ENCODE measurements at places on chromosomes 13 and 19.

- DNase-seq = no peak
Measured at GRCh38 chr13:44574466-44574855, 1.7 kb downstream of the TSC22D1 start.

DNA sequence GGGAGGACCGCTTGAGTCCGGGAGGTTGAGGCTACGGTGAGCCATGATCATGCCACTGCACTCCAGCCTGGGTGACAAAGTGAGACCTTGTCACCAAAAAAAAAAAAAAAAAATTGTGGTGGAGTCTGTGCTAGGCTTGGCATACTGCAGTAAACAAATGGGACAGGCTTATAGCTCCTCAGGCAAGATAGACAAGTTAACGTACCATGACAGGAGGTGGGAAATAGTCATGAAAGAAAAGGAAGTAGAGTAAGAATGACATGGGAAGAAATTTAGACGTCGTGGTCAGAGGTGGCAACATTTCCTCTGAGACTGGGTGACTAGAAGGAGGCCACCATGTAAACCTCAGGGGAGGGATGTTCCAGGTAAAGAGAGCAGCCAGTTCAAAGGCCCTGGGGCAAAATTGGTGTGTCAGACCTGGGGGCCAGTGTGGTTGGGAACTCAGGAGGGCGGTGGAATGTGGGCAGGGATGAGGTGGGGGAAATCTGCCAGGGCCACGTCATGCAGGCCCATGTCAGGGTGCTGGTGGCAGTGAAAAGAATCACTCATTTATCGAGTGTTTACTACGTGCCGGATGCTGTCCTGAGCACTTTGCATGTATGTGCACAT is 5.6 kb downstream of the SNRPA start:
- no peak for DNase-seq

DNA sequence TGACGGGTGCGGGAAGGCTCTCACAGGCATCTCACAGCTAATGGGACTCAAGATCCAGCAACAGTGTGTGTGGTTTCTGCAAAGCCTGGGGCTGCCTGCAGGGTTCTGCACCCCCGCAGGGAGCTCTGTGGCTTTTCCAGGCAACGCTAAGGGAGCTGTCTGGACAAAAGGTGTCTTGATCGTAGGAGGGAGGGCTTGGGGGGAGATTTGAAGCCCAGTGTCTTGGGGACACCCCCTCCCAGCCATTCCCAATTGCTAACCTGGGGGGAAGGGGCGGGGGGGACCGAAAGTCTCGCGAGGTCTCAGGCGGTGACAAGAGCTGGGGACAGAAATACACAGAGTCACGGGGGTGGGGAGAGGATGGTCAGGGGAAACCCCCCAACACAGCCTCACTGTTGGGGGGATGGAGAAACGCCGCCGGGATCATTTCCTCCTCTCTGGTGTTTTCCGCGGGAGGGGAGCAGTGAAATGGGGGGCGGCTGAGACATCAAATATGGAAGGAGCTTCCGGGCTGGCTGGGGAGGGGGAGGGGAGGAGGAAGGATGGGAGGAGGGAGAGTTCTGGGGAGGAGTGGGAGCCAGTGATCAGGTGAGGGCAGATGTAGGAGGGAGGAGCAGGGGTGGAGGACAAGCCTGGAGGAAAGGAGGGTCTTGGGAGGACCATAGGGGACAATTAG is 13.3 kb downstream of the KCNC3 start:
- no peak for DNase-seq

DNA sequence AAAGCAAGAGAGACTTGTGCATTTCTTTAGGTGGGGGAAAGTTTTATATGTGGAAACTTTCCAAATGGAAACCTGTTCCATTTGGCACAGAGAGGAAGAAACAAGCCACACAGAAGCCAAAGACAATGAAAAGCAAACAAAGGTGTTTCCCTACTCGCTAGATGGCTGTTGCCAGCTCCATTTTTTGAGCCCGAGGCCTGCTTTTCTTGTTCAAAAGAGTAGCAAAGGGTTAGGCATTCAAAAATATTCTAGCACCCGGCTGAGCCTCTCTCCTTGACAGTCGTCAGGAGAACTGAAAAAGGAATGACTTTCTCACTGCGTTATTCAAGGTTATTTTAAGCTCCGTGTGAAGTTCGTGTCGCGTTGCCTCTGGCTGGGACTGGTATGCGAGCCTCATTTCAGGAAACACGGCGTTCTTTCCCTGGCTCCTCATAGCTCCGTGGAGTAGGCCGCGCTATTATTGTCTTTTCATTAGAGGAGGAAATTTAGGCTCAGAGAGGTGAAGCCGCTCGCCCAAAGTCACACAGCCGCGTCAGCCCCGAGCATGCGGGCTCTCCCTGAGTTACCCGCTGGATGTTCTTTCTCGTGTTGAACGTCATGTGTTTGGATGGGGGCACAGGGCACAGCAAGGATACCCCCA is 7.6 kb downstream of the TRPM4 start:
- DNase-seq = no peak

- DNase-seq = no peak
Measured at GRCh38 chr13:50125304-50125553, 110.0 kb downstream of the KCNRG start.

DNA sequence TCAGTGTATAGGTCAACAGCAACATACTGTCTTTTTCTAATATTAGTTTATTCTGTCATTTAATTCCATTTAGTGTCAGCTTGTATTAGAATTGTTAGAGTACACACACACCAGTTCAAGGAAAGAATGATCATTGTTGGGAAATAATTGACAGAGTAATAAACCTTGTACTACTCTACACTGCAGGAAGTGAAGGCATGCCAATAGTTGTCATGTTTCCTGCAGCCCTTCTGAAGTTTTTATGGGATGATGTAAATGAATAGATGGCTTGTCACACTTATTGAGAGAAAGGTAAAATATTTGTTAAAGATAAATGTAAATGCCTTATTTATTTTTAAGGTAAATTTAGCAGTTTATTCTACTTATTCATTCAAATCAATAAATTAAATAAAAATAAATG is 306.9 kb upstream of the KLHL1 start:
- no peak for DNase-seq

GRCh38 chr19:13109361-13110098 is 6.9 kb upstream of the LYL1 start:
- DNase-seq = no peak

DNA sequence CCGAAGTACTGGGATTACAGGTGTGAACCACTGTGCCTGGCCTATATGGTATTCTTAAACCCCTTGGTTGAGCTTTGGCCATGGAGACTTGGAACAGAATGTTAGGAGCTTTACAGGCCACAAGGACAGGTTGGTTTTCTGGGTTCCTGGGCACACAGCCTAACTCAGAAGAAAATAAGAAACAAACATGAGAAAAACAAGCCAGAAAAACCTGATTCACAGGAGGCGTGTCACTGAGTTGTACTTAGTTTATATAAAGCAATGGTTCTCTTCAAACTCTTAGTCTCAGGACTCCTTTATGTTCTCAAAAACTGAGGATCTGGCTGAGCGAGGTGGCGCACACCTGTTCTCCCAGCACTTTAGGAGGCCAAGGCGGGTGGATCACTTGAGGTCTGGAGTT is 125.1 kb upstream of the SPATA13 start:
- DNase-seq = no peak

- DNase-seq = no peak
Measured at GRCh38 chr19:46554161-46554560, 47.0 kb upstream of the CALM3 start.

- DNase-seq = no peak
Measured at GRCh38 chr19:16104722-16105121, 7.0 kb upstream of the RAB8A start.

- no peak for DNase-seq
Measured at GRCh38 chr19:18477042-18477779, 39.3 kb upstream of the ISYNA1 start.

DNA sequence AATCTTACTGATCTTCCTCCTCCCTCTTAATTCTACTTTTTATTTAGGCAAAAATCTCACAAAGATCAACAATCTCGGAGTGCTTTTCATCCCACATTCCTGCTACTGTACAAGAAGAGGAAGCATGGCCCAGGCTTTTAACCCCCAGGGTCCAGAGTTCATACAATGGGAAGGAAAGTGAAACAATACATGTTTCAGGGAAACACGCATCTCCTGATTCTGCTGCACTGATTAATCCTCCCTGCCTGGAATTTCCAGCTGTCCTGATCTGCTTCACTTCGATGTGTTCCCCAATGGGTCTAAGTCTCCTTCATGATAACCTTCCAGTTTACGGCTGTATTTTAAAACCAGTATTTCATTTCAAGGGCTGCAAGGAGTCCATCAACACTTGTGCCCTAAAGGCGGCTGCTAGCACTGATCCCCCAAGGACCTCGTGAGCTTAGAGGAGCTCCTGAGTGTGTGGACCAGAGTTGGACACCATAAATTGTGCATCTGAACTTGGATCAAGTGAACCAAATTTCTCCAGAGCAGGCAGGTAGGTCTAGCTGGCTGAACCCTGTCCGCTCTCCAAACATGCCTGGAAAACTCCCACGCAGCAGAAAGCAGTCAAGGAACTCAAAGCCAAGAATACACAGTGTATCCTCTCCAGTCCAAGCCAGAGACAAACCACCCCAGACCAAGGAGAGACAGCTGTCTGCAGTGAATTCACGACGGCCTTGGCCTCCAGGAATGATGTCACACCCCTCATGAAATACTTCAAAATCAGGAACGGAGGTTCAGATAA is 44.3 kb downstream of the COL4A1 start:
- DNase-seq = no peak

Data from CD4-positive, alpha-beta T cell treated with Interleukin-15 for 1 hour (primary cell).